ENCODE measurements at places on chromosomes 3 and 15.
A peak's percentile ranks its signal among the peaks of the same experiment; 100 is the strongest.

DNA sequence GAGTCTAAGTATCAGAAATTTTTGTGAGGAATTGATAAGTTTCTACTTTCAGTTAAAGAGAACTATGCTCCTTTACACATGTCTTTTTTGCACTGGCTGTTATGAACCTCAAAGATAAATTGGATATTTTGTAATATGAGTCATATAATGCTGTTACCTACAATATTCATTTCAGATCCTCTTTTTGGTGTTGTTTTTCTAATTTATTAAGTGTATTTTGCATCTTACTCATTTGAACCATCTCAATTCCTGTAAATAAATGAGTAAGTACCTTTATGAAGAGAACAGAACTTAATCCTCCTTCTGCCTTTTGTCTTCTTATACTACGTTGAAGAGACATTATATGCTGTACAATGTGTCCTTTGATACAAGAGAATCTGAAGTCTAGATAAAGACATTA is 74.4 kb downstream of the ZIC1 start:
- DNase-seq = no peak

DNA sequence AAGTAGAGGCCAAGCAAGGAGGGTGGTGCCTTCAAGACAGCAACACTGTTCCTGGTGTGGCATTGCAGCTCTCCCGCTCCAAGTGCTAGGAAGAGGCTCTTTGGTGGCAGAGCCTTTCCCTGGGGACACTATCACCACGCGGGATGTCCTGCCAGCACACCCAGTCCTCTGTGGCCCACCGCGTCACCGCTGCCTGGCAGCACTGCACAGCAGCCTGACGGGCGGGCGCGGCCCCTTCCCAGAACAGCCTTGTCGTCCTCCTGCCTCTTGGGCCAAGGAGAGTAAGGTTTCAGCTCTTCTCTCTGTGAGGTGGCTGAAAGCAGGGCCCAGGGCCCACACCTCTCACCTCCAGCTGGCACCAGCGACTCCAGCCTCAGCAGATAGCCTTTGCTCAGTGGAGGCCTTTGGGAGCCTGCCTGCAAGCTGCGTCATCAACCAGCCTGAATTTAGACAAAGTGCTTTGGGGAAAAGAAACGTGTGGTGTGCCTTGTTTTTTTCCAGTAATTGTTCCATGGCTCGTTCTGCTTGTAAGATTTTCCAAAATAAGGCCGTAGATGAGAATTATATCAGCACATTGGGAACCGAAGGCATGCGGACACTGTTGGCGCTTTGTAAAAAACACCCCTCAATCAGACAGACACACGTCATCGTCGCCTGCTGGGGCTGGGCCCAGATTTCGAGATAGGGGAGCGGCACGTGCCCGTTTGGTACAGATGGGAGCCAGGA is 65.0 kb downstream of the AAGAB start:
- no peak for DNase-seq

DNA sequence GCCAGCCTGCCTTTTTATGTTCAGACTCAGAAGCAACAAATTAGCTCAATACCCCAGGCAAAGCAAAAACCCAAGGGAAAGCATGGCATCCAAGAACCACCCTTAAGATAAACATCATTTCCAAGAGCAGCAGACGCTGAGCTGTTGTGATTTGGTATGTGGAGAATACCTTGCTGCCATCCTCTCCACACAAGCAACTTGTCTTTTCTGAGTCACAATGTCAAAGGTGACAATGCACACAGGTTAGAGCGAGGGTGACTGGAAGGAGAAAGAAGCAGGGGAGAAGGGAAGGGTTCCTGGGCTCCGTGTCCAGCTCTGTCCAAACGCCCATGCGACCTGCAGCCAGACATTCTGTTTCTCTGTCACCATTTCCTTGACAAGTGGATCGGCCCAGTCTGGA is 6.0 kb downstream of the PCSK6 start:
- DNase-seq = no peak

GRCh38 chr3:16399473-16399872 is 114.0 kb downstream of the RFTN1 start:
- peak; percentile 85 for DNase-seq

- no peak for DNase-seq
Measured at GRCh38 chr3:23518441-23518840, 287.3 kb upstream of the UBE2E1 start.

DNA sequence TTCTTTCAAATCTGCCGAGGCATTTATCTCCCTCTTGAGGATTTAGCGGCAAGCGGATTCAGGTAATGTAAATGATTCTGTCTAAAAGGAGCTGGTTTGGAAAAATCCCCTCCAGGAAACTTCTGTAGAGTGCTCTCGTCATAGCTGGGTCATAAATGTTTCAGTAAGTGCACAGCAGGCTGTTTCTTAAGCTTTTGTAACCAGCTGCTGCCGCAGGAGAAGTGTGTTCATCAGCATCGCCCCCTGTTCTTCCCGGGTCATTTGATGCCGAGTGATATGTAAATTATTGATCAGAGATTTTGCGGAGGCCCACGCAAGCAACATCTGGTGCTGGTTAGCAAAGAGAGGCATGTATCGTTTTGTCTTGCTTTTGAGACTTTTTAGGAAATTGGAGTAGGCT is 53.1 kb downstream of the DNASE1L3 start:
- peak; percentile 92 for DNase-seq

DNA sequence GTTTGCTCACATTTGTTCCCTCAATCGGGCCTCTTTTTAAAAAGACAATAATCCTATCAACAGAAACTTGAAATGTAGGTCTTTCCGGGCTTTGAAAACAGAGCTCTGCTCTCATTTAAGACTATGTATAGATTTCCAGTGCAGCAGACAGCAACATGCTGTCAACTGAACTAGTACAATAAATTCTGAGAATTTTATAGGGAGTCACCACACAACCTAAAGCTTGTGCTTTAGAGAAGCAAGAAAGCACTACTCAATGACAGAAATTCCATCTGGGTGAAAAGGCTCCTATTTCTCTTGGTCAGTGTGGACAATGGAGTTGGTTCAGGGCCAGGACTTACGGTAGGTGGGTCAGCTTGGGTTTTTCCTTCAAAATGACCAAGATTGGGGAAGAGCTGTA is 583.5 kb downstream of the ROBO1 start:
- DNase-seq = no peak

GRCh38 chr3:59818033-59818918 is 768.5 kb upstream of the CFAP20DC start:
- DNase-seq = no peak

- no peak for DNase-seq
Measured at GRCh38 chr15:75542386-75542797, 36.7 kb downstream of the PTPN9 start.

GRCh38 chr3:112482675-112483074 is 16.6 kb downstream of the BTLA start:
- no peak for DNase-seq

- DNase-seq = no peak
Measured at GRCh38 chr3:105413343-105413887, 46.7 kb downstream of the ALCAM start.

- DNase-seq = no peak
Measured at GRCh38 chr3:46670000-46670890, 23.2 kb downstream of the ALS2CL start.

DNA sequence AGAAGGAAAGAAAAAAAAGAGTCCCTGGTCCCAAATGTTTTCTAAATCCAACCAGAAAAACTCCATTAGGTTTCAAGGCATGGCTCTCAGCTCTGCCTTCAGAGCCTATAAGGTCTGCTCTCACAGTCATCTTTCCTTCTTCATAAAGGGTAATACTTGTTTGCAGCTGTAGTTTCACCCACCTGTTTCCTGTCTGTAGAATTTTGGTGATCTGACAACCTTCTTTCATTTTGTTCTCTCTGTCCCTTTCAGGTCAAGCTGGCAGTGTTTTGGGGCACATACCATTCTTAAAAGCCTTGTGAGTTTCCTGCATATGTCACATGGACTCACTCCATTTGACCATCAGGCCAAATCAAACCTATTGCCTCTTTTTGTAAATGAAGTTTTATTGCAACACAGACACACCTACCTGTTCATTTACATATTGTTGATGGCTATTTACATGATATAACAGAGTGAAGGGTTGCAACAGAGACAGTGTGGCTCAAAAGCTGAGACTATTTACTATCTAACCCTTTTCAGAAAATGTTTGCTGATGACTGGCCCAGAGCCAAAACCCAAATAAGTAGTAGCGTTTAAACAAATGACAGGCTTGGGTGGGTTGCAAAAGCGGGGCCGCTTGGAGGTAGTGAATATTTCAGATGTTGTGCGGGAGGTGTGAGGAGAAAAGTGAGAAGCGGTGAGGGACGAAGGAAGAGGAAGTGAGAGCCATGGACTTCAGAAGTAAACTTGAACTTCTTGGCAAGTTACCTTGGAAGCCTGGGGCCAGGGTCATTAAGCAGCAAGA is 292.7 kb upstream of the PROK2 start:
- DNase-seq = no peak

GRCh38 chr3:153305189-153305588 is 143.2 kb downstream of the RAP2B start:
- DNase-seq = no peak

DNA sequence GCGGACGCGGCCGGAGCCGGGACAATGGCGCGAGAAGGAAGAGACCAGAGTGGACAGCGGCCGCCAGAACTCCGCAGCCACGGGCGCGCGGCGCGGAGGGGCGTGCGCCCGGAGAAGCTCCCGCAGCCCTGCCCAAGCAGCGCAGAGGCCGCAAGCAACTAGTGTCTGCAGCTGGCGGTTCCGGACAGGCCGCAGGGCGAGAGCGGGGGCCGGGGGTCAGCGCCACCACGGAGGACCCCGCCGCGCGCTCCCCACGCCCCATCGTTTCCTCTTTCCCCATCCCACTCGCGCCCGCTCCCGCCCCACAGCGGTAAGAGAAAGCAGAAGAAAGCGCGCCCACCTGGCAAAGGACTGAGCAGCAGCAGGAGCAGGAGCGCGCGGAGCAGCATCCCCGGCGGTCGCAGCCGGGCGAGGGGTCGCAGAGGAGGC is 440 bp downstream of the PRTG start:
- no peak for DNase-seq

- no peak for DNase-seq
Measured at GRCh38 chr3:7999384-7999783, 502.2 kb upstream of the LMCD1 start.

- DNase-seq = no peak
Measured at GRCh38 chr15:27701956-27702355, 397.2 kb downstream of the OCA2 start.

Measured in NCI-H524 treated with DMSO at 0.1 percent for 48 hours (cell line).